ENCODE measurements at places on chromosomes 12 and 14. TPM values are rescaled to one million over a fixed set of nuclear protein-coding genes. Genes with fewer than 3 reads are reported as not detected.

TTC5 gene
- 21.0 TPM for total RNA-seq

A2M gene
- total RNA-seq = not detected

THTPA gene
- total RNA-seq = 15.4 TPM

DNA sequence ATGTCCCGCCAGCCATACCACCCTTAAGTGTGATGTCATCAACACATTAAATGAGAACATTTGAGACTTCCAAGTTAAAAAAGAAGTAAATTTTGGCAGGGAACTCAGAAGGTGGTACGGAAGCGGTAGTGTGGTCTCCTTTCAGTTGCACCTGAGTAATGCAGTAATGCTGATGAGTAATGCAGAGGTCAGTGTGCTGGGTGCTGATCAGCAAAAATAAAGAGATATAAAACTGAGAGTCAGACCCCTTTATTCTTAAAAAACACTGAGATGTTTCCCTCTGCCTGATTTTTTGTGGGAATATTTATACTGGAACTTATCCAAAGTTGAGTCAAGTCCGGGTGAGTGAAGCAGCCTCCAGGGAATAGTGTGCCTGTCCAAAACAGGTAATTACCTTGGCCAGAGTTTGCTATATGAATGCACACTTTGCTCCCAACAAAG is 370.6 kb upstream of the PRICKLE1 start:
- no peak for DNase-seq

DNA sequence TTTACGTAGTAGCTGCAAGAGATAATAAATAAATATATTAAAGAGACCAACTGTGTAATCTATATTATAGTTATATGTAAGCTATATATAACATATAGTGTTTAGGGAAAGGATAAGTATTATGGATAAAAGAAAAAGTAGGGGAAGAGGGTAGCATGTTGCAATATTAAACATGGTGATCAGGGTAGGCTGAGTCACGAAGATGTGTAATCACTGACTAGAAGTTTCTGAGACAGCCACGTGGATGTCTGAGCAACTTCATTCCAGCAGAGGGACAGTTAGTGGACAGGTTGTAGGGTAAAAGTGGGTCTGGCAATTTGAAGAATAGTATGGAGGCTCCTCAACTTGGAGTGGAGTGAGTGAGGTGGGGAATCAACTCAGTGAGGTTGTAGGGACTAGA is 109.7 kb downstream of the ANO4 start:
- DNase-seq = no peak

DNA sequence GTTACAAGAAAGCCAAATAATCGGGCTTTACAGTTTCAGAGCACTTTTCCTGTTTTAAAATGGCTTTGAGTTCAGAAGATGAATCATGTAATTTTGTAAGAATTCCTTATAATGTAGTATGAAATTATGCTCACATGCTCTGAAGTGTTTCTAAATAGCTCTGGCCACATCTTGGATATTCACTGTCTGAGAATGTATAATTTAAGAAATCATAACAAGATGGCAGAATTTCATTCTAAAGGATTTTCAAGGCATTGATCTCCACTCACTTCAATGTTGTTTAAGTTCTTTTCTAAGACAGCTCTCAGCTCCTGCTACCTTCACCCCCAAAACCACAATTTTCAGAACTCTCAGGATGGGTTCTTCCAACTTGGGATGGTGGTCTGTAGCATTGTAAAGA is 180.1 kb downstream of the DACT1 start:
- no peak for DNase-seq

- no peak for DNase-seq
These were observed 120.8 kb upstream of the DIO3 start for GRCh38 chr14:101440496-101440895.

GRCh38 chr12:118704527-118705241 is 276.7 kb upstream of the SRRM4 start:
- DNase-seq = no peak

DNA sequence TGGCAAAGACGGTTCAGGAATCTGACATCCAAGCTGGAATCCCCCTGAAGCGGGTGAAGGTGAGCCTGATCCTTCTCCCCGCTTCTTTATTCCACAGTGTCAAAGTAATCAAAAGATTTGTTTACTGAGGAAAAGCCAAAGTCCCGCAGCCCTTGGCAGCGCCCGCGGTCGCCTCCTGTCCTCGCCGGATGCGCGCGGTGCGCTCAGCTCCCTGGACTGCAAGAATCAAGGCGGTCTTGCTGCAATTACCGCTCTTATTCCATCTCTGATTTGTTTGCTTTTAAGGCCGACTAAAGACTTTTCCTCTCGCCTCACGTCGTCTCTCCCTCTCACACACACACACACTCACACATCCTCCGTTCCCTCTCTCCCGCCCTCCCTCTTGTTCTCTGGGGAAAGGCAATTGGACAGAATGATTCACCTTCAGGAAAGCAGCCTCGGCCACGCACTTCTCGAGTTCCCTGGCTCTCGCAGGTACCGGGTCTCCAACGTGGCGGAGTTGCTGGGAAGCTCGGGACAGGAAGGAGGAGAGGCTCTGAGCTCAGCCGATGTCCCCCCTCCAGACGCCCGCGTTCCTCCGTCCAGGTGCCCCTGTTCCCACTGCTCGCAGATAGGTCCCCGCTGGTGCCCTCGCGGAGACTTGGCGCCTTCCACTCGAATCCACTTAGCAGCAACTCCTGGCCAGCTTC is 68.6 kb upstream of the USP15 start:
- DNase-seq = no peak

GRCh38 chr12:76747245-76747644 is 16.7 kb upstream of the ZDHHC17 start:
- no peak for DNase-seq

GRCh38 chr12:57896434-57897201 is 44.7 kb upstream of the ATP23 start:
- DNase-seq = no peak

DNA sequence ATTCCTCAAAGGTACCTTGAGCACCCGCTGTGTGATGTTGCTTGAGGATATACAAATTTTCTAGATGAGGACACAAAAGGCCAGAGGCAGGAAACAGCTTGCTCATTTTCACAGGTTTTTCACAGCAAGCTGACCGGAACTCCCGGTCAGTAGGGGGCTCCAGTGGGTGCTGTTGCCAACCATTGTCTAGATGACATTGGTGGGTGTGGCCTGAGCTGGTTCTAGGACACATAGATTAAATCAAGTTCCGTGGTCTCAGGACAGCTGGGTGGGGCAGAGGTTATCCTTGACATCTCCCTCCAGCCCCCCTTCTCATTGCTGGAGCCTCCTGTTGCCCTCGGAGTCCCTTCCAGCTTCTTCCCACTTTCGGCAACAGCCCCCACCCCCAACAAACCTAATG is 153.6 kb upstream of the FKBP4 start:
- no peak for DNase-seq

GRCh38 chr12:57546438-57547287 is at the start of gene DCTN2:
TSS of gene DCTN2 (minus strand) at chr12:57547192. CDS start at chr12:57547063, 129 bp downstream.
- peak; percentile 97 for DNase-seq

DNA sequence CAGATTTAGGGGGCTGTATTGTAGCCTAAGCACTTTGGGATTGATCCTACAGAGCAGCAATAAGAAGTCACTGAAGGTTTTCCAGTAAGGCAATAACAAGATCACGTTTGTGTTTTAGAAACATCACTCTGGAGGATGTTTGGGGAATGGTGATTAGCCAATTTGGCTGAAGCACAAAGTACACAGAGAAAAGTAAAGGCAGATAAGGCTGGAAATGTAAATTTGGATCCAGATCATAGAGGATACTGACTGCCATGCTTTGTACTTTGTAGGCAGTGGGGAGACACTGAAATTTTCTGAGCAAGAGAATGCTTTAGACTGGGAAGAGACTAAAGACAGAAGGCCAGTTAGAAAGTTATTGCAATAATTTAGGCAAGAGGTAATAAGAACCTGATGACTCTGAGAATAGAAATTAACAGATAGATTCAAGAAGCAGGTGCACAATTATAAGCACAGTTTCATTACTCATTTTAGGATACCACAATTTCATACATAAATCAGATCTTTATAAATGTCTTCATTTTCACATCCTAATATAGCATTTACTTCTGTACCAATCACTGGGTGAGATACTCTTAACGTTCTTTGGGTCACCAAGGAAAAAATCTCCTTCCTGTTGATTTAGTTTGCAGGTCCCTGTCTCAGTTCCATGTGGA is 314.5 kb upstream of the GARIN6 start:
- DNase-seq = peak; percentile 27

DNA sequence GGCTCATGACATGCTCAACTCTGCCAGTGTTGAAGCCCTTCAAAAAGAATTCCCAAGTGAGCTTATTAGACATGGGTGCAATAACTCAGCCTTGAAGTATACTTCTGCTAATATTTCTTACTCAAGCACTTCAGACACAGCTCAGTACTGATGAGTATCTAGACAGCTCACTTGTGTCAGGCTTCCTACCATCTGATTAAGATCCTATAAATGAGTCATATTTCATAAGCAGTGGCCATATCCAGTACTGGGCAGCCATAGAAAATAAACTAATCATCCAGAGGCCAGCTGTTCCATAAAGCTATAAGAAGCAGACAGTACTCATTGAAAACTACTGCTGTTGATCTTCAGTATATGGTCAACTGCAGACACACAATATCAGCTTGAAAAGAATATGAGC is 12.9 kb downstream of the FSCB start:
- no peak for DNase-seq

DNA sequence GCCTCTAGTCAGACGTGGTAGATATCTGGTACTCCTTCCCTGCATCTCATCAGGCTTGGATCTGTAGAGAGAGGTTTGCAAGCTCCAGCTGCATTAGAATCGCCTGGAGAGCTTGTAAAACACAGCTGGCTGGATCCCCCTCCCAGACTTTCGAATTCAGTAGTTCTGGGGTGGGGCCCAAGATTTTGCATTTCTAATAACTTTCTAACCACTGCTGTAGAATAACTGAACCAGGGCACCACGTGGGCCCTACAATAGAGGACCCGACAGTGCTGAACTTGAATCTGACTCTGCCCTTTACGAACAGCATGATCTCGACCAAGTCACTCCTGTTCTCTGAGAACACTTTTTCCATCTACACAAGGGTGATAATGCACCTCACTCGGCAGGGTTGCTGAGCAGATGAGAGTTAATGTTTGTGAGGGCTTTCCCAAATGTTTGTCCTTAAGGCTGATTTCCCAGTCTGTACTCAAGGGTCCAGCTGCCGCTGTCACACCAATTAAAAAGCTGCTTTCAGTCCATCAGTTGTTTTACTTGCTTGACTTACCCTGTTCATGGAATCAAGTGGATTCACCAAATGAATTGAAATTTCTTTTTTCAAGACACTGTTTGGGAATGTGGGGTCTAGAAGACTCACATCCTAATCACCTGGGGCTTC is 86.6 kb upstream of the SLC24A4 start:
- no peak for DNase-seq

DNA sequence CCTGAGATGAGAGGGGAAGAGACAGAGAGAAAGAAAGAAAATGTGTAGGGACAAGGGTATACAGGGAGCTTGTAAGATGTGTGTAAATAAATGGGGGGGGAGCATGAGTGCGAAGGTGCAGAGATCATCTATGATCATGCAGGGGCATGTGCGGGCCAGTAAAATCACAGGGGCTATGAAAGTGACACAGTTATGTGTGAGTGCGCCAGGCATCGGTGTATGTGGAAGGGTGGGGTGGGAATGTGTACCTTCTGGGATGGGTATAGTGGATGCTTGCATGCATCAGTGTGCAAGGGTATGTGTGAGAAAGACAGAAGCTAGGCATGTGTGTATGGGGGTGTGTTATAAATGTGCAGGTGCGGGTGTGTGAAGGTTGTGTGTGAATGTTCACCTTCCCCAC is 18.4 kb upstream of the KRT78 start:
- no peak for DNase-seq

- DNase-seq = no peak
These were observed 427.3 kb downstream of the BTG1 start for GRCh38 chr12:91718326-91718725.

- no peak for DNase-seq
These were observed 3.2 kb downstream of the CD69 start for GRCh38 chr12:9757433-9758025.

- no peak for DNase-seq
These were observed 58.2 kb downstream of the SAMD4A start for GRCh38 chr14:54625112-54625511.

GRCh38 chr14:25048170-25049016 is 1.6 kb downstream of the STXBP6 start:
- DNase-seq = no peak
